ENCODE measurements at places on chromosomes 1 and 21.
A peak's percentile ranks its signal among the peaks of the same experiment; 100 is the strongest.

DNA sequence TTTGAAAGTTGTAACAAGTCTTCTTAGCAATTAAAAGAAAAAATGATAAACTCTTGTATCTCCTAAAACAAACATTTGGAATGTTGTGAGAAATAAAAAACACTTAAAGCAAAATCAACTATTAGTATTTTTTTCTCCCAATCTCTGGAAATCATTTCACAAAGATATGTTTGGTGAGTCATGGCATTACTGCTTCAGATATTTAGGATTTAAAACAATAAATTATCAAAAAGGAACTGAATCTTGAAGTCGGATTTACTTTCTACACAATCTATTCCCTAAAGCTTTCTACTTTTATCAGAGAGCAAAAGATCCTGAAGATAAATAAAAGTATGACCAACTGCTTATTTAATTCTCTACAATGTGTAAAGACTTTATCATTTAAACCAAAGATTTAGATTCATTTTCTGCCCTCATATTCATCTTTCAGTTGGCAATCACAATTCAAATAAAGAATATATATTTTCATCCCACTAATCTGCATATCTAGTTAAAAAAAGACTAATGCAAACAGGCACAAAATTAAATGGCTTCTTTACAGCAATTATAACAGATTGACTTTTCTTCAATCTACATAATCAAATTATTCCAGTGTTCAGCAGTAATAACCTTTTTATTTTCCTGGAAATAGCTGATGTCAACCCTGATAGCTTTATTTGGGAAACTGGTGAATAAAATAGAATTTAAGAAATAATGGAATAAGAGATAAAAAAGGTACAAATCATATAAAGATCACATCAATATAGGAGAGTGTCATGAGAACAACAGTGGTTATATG is 230.0 kb downstream of the COP1 start:
- no peaks in the 10 kb centered on the region for H3K36me3 ChIP-seq
- H3K27me3 ChIP-seq: no peaks in the 10 kb centered on the region
- peak; percentile 32 for DNase-seq
- no peaks in the 10 kb centered on the region for H3K4me1 ChIP-seq

- no peak overlapping the region for H3K27ac ChIP-seq
- DNase-seq: peak; percentile 15
- H3K4me1 ChIP-seq: peaks cover 4% of the 10 kb centered on the region
- no peak overlapping the region for H3K4me3 ChIP-seq
- no peaks in the 10 kb centered on the region for H3K27me3 ChIP-seq
These were observed 3.0 kb upstream of the MCL1 start for GRCh38 chr1:150582371-150582770.

GRCh38 chr21:39659070-39659815 is 46.5 kb downstream of the B3GALT5 start:
- no peak for DNase-seq
- no peak overlapping the region for H3K27ac ChIP-seq
- H3K36me3 ChIP-seq: peaks cover 37% of the 10 kb centered on the region
- no peak overlapping the region for H3K4me3 ChIP-seq

DNA sequence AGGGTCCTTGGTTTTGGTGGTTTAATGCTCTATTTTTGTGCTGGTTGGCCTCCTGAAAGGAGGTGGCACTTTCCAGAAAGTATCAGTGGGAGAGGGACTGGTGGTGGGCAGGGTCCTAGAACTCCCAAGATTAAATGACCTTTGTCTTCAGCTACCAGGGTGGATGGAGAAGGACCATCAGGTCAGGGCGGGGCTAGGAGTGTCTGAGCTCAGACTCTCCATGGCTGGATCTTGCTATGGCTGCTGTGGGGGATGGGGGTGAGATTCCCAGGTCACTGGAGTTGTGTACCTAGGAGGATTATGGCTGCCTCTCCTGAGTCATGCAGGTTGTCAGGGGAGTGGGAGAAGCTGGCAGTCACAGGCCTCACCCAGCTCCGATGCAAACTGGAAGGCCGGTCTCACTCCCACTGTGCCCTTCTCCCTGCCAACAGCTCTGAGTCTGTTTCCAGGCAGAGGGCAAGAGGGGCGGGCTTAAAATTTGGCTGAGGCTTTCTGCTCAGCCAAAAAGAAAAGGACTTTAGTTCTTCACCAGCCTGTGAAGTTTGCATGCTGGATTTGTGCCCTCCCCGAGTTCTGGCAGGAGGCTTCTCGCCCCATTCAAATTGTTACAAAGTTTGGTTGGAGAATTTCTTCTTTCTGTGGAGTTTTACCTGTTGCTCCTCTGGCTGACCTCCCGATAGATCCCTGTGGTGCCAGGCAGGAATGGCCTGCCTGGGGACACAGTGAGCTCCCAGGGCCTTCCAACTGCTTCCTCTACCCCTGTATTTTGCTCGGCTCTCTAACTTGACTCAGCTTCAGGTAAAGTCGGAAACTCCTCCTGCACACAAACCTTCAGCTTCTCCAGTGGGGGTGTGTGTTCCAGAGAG is 13.1 kb upstream of the KYAT3 start:
- no peaks in the 10 kb centered on the region for H3K27me3 ChIP-seq
- H3K4me3 ChIP-seq: no peak overlapping the region
- peaks cover 16% of the 10 kb centered on the region for H3K36me3 ChIP-seq
- no peak for DNase-seq
- no peaks in the 10 kb centered on the region for H3K4me1 ChIP-seq
- H3K27ac ChIP-seq: no peak overlapping the region

DNA sequence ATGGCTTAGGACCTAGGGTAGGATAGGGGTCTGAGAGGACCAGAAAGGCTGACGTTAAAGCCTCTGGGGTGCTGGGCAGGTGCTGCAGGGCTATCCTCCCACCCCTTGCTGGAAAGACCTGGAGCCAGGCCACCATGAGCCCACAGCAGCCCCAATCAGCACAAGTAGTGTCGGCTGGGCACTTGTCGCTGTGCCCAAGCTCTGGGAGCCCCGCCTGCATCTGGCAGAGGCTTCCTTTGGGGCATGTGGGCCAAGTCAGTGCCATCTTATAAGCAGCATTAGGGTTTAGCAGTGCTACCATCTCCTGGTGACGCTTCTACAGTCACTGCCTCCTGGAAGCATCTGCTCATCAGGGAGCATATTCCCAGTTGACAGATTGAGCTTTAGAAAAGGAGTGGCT is 31.3 kb downstream of the MAN1C1 start:
- peaks cover 24% of the 10 kb centered on the region for H3K36me3 ChIP-seq
- H3K27ac ChIP-seq: no peak overlapping the region
- H3K4me1 ChIP-seq: peaks cover 6% of the 10 kb centered on the region
- H3K27me3 ChIP-seq: peaks cover 54% of the 10 kb centered on the region

DNA sequence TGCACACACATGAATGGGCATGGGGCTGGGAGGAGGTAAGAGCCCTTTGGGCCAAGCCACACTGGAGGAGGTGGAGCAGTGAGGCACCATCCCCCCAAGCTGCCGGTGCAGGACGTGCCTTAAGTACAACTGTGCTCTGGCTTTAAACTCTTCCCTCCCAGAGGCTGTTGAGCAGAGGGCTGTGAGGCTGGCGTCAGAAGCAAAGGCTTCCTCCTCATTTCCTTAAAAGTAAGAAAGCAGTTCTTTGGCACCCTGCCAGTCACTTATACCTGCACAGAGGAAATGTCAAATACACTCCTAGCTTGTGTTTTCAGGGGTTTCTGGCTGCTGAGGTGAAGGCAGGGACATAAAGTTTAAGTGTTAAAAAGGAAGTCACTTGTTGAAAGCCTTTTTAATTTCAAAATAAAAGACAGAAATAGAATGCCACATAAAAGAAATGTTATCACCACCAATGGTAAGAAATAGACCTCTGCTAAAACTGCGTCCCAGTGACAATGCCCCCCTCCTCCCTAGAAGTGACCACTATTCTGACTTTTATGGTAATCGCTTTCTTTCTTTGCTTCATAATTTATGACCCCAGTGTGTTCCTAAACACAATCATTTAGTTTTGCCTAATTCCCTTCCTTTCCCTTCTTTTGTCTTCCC is 33.0 kb downstream of the LAMC2 start:
- H3K4me1 ChIP-seq: peaks cover 2% of the 10 kb centered on the region
- DNase-seq: peak; percentile 7
- H3K36me3 ChIP-seq: no peaks in the 10 kb centered on the region
- H3K27me3 ChIP-seq: no peaks in the 10 kb centered on the region
- no peak overlapping the region for H3K4me3 ChIP-seq

DNA sequence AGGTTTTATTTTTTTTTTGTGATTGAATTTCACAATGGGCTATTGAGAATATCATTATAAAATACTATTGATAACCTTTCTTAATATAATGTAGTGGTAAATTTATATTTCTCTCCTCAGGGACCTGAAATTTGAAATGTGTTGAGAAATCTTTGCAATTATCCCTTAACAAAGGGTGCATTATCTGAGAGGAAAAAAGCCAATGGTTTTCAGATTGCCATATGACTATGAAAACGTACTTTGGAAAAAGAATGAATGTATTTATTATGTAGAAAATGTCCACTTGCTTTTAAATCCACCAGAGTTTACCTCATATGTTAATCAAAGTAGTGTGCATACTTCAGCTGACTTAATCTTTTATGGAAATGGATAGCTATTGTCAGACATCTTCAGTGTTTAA is 441.1 kb downstream of the AMY1C start:
- H3K36me3 ChIP-seq: no peaks in the 10 kb centered on the region
- no peaks in the 10 kb centered on the region for H3K27me3 ChIP-seq
- DNase-seq: no peak
- H3K4me1 ChIP-seq: no peaks in the 10 kb centered on the region
- no peak overlapping the region for H3K27ac ChIP-seq
- H3K4me3 ChIP-seq: no peak overlapping the region

DNA sequence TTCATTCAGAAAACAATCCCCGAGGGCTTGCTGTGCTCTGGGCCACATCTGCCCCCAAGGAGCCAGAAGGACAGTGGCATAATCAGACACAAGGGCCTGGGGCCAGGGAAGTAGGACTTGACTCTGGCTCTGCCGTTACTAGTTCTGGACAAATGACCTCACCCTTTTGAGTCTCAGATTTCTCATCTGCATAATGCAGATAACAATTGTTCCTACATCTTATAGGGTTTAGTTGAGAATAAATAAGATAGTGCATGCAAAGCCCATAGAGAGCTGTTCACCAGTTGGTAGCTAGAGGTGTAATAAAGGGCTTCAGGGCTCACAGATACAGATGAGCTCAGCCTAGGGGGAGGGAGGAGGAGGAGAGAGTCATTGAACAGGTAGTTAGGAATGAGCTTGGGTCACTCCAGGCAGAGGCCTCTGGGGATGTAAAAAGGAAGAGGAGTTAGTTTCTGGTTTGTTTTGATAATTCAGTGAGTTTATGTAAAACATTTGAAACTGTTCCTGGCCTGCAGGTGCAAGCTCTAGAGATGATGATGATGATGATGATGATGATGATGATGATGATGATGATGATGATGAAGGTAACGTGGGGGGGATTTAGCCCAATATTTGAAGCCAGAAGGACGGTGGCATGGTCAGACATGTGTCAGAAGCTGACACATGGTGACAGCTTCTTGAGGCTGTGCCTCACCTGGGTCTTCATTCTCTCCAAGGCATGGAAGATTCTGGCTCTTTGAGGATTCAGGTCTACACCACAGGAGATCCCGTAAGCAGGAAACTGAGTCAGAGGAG is 858 bp downstream of the LACTBL1 start:
- no peak overlapping the region for H3K27ac ChIP-seq
- peaks cover 4% of the 10 kb centered on the region for H3K4me1 ChIP-seq
- peaks cover 28% of the 10 kb centered on the region for H3K27me3 ChIP-seq
- H3K36me3 ChIP-seq: no peaks in the 10 kb centered on the region
- no peak overlapping the region for H3K4me3 ChIP-seq
- DNase-seq: no peak

DNA sequence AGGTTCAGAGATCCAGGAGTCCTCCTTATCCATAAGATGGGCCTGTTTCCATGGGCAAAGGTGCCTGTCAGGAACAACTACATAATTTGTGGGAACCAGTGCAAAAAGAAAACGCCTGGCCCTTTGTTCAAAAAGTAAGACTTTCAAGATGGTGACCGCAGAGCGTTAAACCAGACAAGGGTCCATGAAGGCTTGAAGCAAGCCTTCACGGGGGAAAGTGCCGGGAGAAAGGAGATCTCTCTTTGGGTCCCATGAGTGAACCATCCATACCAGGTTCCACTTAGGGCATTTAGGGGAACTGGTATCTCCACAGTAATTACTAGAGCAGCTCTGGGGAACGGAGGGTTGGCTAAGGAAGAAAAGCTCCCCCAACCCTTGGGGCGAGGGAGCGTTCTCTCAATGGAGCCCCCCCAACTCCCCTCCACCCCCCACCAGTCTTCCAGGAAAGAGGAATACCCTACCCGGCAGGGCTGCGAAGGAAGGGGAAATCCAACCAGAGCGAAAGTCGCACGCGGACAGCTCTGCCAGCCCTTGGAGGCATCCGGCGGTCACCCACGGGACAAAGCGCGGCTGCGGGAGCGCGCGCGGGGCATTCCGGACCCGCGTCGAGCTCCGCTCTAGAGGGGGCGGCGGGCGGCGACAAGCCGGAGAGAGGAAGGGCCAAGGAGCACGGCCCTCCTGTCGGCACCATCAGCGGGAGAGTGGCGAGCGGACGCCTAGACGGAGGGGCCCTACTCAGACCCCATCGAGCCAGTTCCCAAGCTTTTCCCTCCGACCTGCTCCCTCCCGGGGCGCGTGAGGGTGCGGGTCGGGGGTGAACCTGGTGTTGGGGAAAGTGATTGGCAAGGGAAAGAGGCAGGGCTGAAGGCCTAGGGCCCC is 687 bp upstream of the RASSF5 start:
- DNase-seq: no peak
- no peaks in the 10 kb centered on the region for H3K36me3 ChIP-seq
- no peaks in the 10 kb centered on the region for H3K27me3 ChIP-seq
- H3K27ac ChIP-seq: no peak overlapping the region
- peaks cover 20% of the 10 kb centered on the region for H3K4me1 ChIP-seq
- peak overlapping the region; percentile 48 for H3K4me3 ChIP-seq

DNA sequence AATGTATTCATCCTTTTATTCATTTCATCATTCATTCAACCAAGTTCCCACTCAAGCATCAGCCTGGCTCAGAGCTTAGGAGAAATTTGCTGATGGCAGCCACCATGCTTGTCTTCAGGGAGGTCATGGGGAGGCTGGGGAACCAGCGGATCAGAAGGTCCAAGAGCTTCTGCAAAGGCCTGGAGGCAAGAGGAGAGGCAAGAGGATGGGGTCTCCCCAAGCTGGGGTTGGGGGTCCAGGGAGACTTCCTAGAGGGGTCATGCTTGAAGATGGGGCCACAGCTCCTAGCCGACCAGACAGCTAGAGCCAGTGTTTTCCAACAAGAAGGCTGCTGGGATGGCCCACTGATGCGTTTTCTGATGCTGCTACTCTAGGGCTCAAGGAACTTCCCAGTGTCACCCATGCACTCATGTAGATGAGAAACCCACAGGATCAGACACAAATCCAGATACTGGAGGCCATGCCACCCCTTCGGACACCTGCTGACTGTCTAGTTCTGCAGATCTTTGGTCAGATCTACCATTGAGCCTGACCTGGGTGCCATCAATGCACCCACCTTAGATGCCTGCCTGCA is 315.2 kb downstream of the AJAP1 start:
- no peaks in the 10 kb centered on the region for H3K4me1 ChIP-seq
- no peak overlapping the region for H3K4me3 ChIP-seq
- no peaks in the 10 kb centered on the region for H3K27me3 ChIP-seq
- no peak for DNase-seq
